ENCODE measurements at places on chromosomes 3 and 15.

GRCh38 chr3:157059181-157059580 is 100.8 kb downstream of the CCNL1 start:
- DNase-seq, result no peak

DNA sequence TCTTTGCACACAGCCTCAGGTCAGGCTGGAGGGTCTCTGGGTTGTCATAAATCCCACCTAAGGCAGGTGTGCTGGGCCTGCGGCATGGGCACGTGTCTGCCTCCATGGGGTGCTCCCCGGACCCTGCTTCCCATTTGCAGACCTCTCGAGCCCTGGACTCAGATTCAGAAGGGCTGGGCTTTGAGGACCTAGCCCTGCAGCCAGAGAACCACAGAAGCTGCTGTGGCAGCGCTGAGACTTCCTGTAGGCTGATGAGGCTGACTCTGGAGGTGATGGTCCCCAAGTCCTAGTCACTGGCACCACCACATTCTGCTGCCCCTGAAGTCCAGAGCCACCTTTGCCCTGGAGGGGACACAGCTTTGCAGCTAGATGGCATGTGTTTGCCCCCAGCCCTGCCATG is 156.4 kb downstream of the LRRC28 start:
- no peak for DNase-seq

GRCh38 chr3:98808071-98808470 is 44.9 kb downstream of the ST3GAL6 start:
- DNase-seq, result no peak

- DNase-seq, result no peak
Measured at GRCh38 chr3:164375995-164376394, 702.3 kb downstream of the SI start.

DNA sequence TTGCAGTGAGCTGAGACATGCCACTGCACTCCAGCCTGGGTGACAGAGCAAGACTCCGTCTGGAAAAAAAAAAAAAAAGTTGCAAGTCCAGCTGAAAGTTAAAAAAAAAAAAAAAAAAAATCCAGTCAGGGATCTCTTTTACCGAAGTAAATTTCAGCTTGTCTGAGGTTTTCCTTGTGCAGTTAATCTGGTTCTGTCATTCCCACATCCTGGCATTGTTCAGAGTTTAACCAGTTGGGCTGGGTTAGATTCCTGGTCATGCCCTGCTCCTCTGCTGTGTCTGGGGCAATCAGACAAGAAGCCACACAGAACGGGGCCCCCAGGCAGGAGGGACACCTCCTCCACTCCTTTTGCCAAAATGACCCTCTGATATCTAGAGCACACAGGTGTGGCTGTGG is 84.1 kb upstream of the KLHL25 start:
- no peak for DNase-seq

DNA sequence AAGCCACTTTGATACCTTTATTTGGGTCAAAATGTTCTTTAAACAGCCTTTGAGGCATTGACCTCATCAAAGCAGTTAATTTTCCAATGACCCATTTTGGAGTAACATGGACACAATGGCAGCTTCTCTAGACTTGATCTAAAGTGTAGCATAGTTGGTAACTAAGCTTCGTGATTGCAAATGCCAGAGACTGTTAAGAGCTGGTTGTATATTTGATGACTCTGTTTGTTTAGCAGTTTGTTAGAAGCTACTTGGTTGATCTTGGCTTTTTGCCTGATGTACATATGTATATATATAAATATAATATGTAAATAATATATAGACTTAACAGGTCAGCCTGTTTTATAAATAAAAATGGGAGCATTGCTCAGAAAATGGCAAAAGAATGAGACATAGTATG is 68.4 kb downstream of the MITF start:
- DNase-seq, result no peak
